ENCODE measurements at places on chromosomes 2 and 18. TPM values are rescaled to one million over a fixed set of nuclear protein-coding genes. Genes with fewer than 3 reads are reported as not detected.
A peak's percentile ranks its signal among the peaks of the same experiment; 100 is the strongest.

The FN1 gene
- total RNA-seq = 530 TPM

DNA sequence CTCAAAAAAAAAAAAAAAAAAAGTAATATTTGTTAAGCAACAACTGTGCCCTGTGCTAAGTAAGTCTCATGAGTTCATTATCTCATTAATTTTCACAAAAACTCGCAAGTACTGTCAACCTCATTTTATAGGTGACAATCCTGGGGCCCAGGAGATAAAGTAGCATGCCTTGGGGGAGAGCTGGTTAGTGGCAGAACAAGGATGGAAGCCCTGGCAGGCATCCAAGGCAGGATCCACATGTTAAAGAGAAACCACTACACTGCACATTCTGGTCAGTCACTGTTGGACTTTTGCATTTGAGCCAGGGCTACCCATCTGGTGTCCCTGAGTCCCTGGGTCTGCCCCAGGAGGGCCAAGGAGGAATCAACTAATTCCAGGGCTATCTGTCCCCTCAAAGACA lies 54.6 kb downstream of the ZFP36L2 start:
- peak; percentile 80 for DNase-seq

DNA sequence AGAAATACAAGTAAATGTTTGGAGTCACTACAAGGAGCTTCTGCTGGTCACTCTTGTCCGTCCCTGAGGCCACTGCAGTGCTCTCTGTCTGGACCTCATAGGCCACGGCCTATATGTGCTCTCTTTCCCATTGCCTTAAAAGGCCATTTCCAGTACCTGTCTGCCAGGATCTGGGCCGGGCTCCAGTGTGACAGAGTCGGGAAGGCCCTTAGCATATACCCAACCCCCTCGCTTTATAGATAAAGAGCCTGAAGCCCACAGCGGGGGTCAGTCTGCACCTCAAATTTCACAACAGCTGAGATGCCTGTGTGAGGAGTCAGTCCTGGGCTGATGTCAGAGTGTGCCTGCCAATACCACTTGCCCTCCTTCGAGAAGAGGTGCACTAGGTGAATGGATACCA lies 39.9 kb downstream of the ADD2 start:
- DNase-seq = no peak

GRCh38 chr2:71465356-71465755 lies 12.0 kb downstream of the DYSF start:
- no peak for DNase-seq

- DNase-seq = no peak
Observed at GRCh38 chr2:79453918-79454317, 58.9 kb upstream of the CTNNA2 start.

Measured in right cardiac atrium (tissue), 5 donors.